ENCODE measurements at places on chromosomes 6 and 20.

GRCh38 chr6:170017603-170018320 lies 266.3 kb downstream of the ERMARD start:
- DNase-seq = no peak

DNA sequence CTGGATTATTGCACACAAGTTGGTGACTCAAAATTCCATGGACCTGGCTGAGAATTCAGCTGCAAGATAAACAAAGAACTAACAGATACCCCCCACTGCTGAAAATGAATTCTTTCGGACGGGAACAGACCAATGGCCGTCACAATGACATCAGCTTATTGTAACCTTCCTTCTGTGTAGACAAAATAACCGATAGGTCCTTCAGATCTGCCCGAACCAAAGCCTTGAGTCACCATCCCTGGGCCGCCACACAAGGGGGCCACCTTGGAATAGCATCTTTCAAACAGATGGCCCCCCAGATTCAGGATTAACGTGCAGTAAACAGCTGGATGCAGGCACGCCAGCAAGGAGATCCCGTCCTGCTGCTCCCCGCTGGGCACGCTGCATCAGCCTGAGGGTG lies 214.0 kb upstream of the EXOC2 start:
- no peak for DNase-seq

GRCh38 chr6:20115246-20115980 lies 96.9 kb downstream of the MBOAT1 start:
- no peak for DNase-seq

DNA sequence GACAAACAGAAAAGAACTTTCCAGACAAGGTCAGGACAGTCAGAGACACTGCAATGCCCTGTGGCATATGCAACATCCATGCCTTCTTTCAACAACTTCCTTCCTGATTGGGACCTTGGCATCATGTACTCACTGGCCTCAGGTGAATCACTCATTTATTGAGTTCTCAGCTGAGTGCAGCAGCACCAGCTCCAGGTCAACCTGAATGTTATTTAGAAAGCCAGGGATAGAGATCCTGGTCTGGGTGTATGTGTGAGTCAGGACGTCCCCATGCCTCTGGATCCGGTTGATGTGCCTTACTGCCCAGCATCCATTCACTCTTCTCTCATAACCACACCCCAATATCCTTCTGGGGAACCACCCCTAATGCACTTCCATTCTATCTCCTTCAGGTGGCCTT lies 54.4 kb downstream of the SNRNP48 start:
- peak; percentile 92 for DNase-seq

DNA sequence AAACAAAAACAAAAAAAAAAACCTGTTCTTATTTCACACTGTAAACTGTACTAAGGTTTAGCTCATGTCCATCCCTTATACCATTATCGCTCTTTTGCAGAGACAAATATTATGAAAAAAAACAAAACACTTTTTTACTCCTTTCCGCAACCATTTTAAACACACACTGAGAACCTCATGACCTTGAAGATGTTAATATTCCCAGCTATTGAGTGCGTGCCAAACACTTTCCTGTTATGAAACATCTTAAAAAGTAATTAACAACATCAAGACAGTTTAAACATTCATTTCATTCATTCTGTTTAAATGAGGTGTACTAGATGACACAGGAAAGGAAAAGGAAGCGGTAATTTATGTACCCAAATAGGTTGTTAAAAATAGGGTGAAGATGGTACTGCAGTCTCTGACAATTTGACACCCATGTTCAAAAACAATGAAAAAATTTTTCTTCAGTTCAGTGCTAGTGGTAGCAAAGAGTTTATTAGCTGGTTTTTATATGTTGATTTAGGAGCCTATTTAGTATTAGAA lies 3.9 kb upstream of the ARHGAP18 start:
- no peak for DNase-seq

GRCh38 chr20:32332614-32333013 lies 25.5 kb upstream of the ASXL1 start:
- DNase-seq = peak; percentile 86

DNA sequence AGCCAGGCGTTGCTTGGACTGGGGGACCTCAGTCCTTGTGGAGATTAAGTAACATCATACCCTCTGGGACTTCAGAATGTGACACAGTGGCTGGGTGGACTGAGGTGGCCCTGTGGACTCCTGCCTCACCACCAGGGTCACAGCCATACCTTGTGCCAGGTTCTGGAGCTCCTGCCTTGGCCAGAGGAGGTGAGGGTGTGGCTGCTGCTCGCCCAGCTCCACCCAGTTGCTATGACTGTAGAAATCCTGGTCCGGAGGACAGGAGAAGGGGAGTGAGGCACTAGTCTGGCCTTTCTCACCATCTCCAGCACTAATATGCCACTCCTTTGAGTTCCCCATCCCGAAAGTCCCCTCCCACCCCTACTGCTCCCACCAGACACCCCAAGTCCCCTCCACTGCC lies 1.9 kb downstream of the VWA7 start:
- peak; percentile 35 for DNase-seq

DNA sequence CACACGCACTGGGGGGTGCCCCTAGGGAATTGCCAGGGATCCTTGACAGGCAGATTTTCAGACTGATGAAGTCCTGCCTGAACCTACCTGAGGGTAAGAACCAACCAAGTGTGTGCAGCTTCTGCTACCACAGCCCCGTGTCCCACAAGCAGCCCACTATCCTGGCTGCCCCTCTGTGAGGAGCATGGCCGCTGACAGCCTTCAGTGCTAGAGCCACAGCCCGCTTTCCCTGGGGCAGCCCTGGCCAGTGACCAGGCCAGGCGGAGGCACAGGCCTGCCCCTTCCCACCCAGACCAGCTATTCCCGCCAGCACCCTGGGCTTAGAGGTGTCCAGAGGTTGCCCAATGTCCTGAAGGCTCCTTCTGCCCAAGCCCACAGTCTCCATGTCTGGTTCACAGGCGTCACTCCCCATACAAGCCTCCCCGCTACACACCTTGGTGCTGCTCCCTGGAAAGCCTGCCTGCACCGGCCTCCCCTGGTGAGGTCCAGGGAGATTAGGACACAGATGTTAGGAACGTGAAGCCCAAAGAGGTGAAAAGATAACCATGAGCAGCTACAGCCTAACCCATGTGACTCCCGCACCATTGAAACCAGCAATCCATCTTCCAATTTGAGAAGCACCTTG lies 207.0 kb downstream of the SYNDIG1 start:
- DNase-seq = no peak

DNA sequence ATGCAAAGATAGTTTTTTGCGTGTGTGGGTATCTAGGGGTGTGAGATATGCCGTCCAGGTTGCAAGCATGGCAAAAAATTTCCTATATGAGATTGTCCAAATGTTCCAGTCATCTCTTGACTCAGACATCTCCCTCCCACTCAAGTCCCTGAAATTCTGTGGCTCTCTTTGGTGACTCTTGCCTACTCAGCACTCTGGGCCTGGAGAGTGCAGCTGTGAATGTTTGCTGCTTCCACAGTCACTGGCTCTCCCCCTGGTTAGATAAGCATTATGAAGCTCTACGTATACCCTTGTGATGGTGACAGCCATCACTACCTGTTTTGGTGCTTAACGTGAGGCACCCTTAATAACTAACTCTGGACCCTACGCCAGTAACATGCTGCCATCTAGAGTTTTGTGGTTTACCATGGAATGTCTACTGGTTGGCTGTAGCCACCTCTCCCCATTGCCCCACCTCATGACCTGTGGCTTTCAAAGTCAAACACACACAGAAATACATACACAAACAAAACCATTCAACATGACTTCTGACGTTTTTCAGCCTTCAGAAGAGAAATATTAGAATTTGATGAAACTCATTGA lies 621.9 kb upstream of the CITED2 start:
- peak; percentile 40 for DNase-seq

DNA sequence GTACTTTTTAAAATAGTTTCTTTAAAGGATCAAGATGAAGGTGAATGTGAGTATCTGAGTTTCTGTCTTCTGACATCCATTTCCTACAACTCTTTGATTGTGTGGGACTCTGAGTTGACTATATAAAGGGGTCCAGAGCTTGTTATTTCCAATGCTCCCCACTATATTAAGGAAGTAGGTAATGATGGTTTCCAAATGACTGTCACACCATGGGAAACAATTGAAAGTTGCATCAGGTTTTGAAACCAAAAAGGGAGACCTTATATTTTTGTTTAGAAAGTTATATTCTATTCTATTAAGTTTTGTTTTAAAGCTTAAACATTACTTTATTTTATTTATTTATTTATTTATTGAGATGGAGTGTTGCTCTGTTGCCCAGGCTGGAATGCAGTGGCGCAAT lies 11.2 kb downstream of the CASS4 start:
- no peak for DNase-seq

DNA sequence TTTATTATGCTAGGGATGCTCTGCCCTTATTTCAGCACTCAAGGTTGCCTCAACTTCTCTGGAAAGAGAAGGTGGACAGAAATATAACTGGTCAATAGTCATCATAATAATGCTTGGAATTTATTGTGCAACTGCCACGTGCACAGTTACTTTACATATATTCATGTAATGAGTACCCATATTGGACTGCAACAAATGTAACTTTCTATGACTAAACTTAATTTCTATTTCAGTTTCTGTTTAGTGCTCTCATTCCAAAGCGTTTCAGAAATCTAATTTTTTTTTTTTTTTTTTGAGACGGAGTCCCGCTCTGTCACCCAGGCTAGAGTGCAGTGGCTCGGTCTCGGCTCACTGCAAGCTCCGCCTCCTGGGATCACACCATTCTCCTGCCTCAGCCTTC lies 28.3 kb upstream of the CD83 start:
- DNase-seq = no peak

- no peak for DNase-seq
Observed at GRCh38 chr6:145798530-145798929, 16.1 kb downstream of the FBXO30 start.

DNA sequence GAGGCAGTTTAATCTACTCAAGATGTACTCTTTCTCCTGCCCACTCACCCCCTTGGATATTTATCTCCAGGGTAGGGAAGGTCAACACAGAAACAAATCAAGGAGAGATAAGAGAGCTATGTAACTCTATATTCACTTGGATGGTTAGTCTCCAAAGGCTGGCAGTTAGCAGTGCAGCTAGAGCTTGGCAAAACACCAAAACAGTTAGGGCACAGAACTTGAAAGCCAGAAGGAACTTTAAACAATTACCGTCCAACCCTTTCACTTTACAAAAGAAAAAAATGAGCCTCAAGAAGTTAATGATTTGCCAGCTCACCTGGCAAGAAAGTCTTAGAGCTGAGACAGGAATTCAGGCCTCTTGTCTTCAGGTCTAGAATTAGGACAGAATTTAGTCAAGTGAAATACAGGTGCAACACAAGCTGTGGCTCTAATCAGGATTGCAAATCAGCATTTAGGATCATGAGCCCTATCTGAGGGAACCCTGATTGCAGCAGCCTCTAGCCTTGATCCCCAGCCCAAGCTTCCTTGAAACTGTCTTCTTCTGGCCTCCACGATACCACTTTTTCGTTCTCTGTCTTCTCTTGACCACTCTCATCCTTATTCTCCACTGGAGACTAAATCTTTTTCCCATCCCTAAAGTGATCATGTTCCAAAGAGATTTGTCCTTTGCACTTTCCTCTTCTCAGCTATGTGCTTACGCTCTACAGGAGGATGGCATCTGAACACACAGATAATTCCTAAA lies 14.9 kb downstream of the NEDD9 start:
- no peak for DNase-seq

- DNase-seq = no peak
Observed at GRCh38 chr20:12372557-12372956, 454.9 kb downstream of the BTBD3 start.

GRCh38 chr20:59850018-59850641 lies 83.3 kb downstream of the SYCP2 start:
- peak; percentile 67 for DNase-seq

GRCh38 chr20:33753763-33754162 lies 22.0 kb downstream of the ZNF341 start:
- DNase-seq = peak; percentile 53

- no peak for DNase-seq
Observed at GRCh38 chr6:38495518-38495917, 144.2 kb downstream of the BTBD9 start.

DNA sequence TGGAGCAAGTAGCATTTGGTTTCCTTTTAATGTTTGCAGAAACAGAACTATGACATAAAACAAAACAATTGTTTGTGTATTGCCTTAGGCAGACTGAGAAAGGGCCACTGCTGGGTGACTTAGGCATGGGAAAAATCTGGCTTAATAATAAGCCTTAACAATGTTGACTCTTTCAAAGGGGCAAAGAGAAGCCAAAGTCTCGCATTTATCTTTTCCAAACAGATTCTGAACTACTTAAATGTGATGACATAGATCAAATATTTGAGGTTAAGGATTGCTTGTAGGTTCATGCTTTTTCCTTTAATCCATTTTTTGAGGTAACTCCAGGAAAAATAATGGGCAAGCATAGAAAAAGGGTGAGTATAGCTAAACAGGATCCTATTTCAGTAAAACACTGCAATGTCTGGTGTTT lies 39.6 kb downstream of the ADAT2 start:
- peak; percentile 68 for DNase-seq

DNA sequence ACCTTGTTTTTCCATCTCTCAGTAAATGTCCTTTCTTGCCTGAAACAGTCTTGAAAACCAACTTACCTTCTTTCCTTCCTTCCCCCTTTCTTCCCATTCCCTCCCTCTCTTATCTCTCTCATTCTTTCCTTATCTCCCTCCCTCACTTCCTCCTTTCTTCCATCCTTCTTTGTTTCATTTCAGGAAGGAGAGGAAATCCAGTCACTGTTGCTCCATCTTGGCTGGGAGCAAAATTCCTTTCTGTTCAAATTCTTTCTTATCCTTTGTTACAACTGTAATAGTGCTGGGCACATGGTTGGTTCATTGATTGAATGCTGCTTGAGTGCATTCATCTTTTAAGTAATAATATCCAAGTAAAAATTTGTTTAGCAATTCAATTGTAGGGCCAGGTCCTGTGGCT lies 17.4 kb upstream of the TCP11 start:
- DNase-seq = no peak

DNA sequence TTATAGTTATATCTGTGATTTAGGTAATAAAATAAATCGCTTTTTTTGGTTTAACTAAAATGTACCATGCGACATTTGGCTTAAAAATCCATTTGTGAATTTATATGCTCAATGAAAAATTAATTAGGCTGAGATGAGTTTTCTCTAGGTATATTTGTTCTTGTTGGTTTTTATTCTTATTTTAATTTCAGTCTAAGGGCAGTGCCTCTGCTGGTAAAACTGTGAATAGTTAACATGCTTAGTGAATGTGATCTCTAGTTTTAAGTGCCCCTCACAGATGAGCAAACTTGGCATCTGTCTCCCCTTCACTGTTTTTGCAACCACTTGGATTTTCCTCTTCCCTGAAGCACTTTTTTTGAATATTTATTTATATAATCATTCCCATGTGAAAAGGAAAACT lies 822.7 kb downstream of the GRIK2 start:
- no peak for DNase-seq

DNA sequence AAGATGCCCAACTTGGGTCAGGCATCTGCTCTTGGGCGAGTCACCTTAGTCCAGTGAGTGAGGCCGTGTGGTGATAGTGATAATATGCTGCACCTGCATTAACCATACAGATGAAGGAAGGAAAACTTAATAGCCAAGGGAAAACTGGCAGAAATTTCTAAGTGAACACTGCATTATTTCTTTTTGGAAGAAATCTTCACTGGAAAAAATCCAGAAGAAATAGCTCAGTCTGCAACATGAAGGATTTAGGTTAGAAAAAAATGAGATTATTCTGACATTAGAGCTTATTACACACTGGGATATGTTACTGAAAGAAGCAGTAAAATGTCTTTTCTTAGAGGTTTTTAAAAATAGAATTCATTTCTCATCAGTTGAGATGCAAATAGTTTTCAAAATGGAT lies 947.3 kb downstream of the KIF16B start:
- no peak for DNase-seq
